Liver (tissue), 10 donors: ENCODE measurements at places on chromosomes 4 and X. TPM values are rescaled to one million over a fixed set of nuclear protein-coding genes. Genes with fewer than 3 reads are reported as not detected.

DNA sequence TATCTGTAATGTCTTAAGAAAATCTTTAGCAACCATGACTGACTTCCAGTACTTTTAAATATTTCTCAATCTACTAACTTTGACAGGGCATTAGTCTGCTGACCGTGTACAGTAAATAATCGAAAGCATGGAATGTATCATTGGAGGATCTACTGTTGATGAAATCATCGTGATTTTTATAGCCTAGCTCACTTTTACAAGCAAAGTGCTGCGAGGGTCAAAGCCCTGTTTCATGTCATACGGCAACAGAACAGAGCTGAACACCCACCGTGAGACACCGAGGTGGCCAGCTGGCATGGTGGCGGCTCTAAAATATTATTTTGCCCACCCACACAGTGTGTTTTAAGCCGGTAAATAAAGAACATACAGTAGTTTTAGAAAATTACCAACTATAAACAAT lies 679.3 kb downstream of the FAT4 start:
- no peak for DNase-seq

DNA sequence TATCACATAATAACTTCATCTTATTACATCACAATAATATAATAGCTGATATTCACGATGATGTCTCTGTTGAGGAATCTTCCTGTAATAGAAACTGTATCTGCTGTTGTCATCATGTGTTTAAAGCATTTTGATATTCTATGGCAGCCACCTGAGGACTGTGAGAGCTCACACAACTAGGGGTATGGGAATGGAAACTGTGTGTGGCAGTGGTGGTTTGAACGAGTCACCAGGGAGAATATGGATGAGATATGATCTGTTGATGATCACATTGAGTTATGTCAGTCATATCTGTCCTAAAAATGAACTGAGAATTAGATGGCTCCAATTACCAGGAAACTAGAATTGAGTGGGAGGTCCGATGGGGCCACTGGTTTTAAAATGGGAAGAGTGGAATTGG lies 169.6 kb downstream of the MID1IP1 start:
- DNase-seq: no peak

DNA sequence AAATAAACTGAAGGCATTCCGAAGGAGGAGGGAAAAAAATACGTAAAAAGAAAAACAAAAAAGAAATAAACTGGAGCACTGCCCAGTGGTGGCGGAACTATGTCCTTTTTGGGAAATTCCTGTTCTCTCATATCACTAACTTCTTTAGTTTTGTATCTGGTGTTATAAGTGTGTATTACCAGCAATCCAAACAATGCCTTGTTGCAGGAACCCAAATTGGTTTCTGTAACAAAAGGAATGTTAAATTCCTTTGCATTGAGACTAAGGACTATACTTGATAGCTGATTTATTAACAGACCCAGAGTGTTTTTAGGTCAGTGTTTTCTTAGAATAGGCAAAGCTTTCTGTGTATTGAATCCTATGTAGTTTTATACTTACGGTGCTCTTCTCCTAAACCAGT lies 6.6 kb downstream of the CCNG2 start:
- no peak for DNase-seq

DNA sequence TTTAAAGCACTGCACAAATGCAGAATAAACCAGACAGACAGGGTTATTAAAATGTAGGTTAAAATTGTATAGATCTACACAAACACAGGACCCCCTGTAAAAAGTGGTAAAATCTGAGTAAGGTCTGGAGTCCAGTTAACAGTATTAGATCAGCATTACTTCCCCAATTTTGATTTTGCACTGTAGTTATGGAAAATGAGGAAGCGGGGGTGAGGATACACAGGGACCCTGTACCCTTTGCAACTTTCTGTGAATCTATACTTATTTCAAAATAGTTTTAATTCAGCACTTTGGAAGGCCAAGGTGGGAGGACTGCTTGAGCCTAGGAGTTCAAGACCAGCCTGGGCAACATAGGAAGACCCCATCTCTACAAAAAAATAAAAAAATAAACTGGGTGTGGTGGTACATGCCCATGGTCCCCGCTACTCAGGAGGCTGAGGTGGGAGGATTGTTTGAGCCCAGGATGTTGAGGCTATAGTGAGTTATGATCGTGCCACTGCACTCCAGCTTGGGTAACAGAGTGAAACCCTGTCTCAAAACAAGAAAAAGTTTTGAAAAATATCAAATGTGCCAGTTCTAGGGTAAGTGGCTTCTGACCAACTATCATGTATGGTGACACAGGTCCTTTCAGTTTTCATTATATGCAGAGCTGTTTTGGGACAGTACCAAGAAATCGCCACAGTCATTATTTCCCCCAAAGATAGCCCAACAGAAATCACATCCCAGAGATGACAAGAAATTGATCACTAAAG lies 17.7 kb downstream of the SEL1L3 start:
- DNase-seq: no peak

GRCh38 chr4:23547601-23548000 lies 342.2 kb downstream of the PPARGC1A start:
- no peak for DNase-seq

- DNase-seq: no peak
Observed at GRCh38 chr4:88040707-88041106, 33.3 kb downstream of the PKD2 start.

DNA sequence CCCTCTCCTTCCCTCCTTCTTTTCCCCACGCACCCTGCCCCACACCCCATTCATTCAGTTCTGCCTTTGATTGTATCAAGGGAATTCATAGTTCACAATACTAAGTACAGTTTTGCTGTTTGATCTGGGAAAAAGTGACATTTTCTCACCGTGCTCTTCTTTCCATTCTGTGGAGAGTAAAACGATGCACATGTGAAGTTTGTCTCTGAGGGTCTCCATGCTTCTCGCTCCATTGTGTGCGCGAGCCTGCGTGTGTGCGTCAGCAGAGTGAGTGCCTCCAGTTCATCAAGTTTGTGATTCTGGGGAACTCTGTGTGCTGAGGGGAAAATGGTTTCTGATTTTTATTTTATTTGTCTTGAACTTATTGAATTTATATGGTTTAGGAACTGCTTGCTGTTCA lies 1.9 kb downstream of the STK26 start:
- DNase-seq: no peak

DNA sequence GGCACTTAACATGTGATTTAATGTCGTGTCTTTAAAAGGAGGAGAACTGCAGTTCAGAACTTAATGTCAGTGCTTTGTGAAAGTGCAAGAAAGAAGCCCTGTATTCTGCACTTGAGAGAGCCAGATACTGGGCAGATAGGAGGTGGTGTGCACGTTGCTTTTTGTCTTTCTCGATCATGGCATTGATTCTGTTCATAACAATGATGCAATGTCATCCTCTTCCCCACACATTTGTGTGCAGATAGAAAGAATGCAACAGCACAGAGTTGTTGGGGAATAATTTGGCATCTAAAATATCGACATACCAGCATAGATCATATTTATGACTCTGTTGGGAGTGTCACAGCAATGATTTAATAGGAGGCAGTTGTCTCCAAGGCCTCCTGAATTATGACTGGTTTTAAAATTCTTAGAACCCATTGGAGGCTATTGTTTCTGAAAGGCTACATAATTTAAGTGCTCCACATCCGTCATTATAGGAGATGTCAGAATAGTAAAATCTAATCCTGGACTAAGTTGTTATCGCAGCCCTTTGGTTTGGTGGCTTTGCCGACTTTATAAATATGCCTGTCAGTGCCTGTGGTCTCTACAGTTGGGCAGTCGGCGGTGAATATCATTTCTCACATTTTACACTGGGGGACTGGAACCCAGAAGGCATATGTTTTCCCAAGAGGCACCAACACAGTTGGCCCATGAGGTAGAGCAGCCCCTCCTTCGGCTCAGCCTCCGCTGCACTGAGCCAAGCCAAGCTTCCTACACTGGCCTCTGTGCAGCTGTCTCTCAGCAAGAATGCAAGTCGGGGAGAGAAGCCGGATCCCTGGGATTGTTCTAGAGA lies 124.9 kb downstream of the PTTG2 start:
- DNase-seq: no peak

GRCh38 chr4:169987327-169988228 lies 38.6 kb downstream of the MFAP3L start:
- DNase-seq: no peak

GRCh38 chr4:149050840-149051239 lies 608.6 kb upstream of the NR3C2 start:
- no peak for DNase-seq

GRCh38 chr4:35934320-35934981 lies 309.9 kb downstream of the ARAP2 start:
- DNase-seq: no peak

- DNase-seq: no peak
Observed at GRCh38 chrX:44344194-44344593, 722 bp upstream of the EFHC2 start.

GRCh38 chrX:12798601-12799000 lies 7.4 kb downstream of the PRPS2 start:
- no peak for DNase-seq

GRCh38 chrX:115372152-115372551 lies 82.6 kb downstream of the LUZP4 start:
- DNase-seq: no peak

GRCh38 chr4:113968473-113968872 lies 11.0 kb downstream of the ARSJ start:
- DNase-seq: no peak

- no peak for DNase-seq
Observed at GRCh38 chrX:75522565-75523431, at the start of gene ZDHHC15. ZDHHC15 (minus strand) TSS chrX:75523037; CDS start chrX:75523024, 13 bp downstream.

GRCh38 chr4:138857416-138857815 lies 158.2 kb upstream of the NOCT start:
- no peak for DNase-seq

- DNase-seq: no peak
Observed at GRCh38 chrX:132017431-132018185, 5.5 kb upstream of the STK26 start.

- no peak for DNase-seq
Observed at GRCh38 chr4:92969650-92970379, 666.0 kb downstream of the GRID2 start.

GRCh38 chr4:6773106-6773505 lies 9.4 kb upstream of the KIAA0232 start:
- DNase-seq: no peak

DNA sequence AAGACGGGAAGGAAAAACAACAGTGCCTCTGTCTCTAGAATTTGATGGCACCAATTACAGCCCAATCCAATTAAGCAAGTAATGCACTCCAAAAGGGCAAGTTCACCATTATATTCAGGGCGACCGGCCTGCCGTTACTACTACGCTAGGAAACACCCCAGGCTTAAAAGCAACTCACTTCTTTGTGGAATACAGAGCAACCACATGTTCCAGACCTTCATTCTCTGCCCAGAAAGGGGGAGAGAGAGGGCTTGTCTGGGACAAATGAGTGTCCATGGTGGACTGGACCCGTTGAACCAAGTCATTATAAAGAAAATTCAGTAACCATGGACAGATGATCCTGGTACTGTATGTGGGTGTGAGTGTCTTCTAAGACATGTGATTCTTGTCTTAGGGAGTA lies 1.6 kb downstream of the KDR start:
- DNase-seq: no peak

GRCh38 chr4:124321364-124321763 lies 391.2 kb downstream of the ANKRD50 start:
- no peak for DNase-seq

PDGFRA gene
- total RNA-seq: 37.0 TPM

CDX4 gene
- not detected for total RNA-seq

NELFA gene
- total RNA-seq: 11.8 TPM

PAGE4 gene
- total RNA-seq: not detected

HELT gene
- not detected for total RNA-seq

TXK gene
- 4.9 TPM for total RNA-seq

CCDC120 gene
- total RNA-seq: 1.0 TPM

TMPRSS11F gene
- not detected for total RNA-seq

MAP7D2 gene
- 0.17 TPM for total RNA-seq

FAT4 gene
- total RNA-seq: 7.2 TPM

SORCS2 gene
- 1.4 TPM for total RNA-seq

PRR27 gene
- not detected for total RNA-seq
